ENCODE measurements at places on chromosomes 4 and X. TPM values are rescaled to one million over a fixed set of nuclear protein-coding genes. Genes with fewer than 3 reads are reported as not detected.

NUDT10 gene
- total RNA-seq: 2.3 TPM

AFAP1 gene
- total RNA-seq: 34.5 TPM

BMX gene
- total RNA-seq: 2.6 TPM

MAML3 gene
- 6.7 TPM for total RNA-seq

PI4K2B gene
- total RNA-seq: 16.4 TPM

SATL1 gene
- total RNA-seq: 0.20 TPM

NIPAL1 gene
- 9.5 TPM for total RNA-seq

AVPR2 gene
- 0.89 TPM for total RNA-seq

Data from skin of body (tissue), 3 donors.